ENCODE measurements at places on chromosomes 16 and 17.

- no peak for DNase-seq
These were observed 79.8 kb downstream of the CMIP start for GRCh38 chr16:81524382-81524781.

- DNase-seq, result no peak
These were observed 132.0 kb downstream of the MRTFB start for GRCh38 chr16:14203166-14203565.

DNA sequence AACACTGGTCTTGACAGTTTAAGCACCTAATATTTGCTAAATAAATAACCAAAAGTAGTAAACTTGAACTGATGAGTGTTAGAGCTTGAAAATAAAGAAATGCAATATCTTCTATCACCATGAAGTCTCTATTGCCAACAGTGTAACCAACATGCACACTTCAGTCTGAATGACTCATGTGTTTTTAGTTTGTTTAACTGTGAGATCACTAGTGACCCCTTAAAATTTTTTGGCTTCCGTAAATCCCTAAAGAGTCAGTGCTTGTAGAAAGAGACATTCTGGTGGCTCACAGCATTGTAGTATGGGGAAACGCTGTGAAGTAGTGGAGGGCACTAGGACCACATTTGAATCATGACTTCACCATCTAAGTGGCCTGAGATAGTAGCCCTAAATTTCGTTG is 341.1 kb downstream of the PMP22 start:
- DNase-seq, result no peak

- no peak for DNase-seq
These were observed 2.5 kb upstream of the CDH3 start for GRCh38 chr16:68642436-68643101.

DNA sequence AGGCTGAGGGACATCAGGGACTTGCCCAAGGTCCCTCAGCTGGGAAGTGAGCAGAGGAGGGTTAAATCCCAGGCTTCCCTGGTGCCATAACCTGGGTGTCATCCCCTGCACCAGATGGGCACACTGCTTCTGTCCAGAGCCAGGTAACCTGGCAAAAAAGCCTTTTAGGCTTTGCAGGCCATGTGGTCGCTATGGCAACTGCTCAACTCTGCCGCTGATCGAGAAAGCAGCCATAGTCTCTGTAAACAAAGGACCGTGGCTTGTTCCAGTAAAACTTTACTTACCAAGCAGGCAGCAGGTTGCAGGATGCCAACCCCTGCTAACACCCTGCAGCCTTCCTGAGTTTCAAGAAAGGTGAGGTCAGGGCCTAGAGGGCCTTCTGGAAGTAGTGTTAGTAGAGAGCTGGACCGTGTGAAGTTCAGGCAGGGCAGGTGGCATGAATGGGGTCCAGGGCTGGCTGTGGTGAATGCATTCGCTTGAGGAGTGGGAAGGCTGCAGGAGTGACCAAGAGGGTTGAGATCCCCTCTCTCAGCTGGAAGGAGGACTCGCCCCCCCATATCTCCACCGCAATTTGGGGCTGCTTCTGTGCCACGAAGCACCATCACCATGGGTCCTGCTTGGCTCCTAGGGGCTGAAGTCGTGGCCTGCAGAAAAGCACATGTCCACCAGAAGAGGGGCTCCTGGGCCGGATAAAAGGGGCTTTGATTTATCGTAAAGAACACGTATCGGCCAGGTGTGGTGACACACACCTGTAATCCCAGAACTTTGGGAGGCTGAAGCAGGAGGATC is 91.3 kb downstream of the SOCS1 start:
- DNase-seq, result no peak

- no peak for DNase-seq
These were observed 28.1 kb upstream of the SIAH1 start for GRCh38 chr16:48413272-48413671.

GRCh38 chr16:72050769-72051464 is 3.4 kb upstream of the HP start:
- DNase-seq, result no peak

DNA sequence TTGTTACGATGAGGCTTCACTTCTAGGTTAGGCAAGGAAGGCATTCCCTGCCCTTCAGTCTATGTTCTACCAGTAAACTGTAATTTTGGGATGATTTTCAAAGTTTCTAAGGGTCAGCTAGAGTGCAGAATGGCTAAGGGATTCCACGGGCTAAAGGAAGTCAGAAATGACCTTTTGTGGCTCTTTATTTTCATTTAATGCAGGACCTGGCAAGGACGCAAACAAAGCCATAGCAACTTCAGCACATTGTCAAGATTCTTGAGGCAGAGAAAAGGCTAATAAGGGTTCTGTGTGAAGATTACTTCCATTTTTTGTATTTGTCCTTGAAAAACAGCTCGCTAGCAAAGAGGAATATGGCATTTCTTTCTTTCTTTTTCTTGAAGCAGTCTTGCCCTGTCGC is 76.6 kb downstream of the STX8 start:
- DNase-seq, result no peak

- peak; percentile 15 for DNase-seq
These were observed 5.1 kb upstream of the NME4 start for GRCh38 chr16:391885-392335.

DNA sequence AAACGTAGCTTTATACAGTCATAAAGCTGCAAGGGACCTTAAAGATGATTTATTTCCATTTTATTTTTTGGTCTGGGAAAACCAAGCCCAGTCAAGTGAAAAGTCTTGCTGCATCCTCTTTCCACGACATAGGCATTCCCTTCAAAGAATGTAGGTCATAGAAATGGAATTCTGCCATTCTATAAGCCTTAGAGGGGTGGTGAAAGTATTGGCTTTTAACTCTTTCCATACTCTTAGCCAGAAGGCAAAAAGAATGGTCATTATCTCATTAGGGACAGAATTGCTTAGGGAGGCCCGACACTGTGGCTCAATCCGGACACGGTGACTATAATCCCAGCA is 7.9 kb upstream of the MSL1 start:
- no peak for DNase-seq

DNA sequence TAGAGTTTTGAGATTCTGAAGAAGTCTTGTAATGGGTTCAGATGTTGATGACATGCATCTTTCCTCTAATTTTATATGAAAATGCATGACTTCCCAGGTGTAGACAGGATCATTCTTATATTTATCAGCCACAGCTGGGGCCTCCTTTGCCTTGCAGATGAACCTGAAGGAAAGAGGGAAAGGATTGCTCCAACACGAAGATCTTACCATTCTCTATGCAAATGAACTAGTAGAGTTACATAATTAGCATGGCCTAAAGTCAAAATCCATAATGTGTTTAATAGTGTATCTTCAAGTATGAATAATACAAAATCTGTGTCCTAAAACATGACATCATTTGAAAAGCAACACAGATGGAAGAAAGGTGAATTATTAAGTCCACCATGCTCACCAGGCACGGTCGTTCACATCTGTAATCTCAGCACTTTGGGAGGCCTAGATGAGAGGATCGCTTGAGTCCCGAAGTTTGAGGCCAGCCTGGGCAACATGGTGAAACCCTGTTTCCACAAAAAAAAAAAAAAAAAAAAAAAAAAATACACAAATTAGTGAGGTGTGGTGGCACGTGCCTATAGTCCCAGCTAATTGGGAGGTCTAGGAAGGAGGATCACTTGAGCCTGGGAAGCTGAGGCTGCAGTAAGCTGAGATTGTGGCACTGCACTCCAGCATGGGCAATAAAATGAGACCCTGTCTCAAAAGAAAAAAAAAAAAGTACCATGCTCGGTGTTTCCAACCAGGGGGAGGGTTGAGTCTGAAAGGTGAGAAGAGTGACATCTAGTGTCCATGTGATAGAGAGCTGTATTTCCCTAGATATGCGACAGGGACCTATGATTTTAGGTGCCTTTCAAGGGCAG is 6.3 kb downstream of the VWA3A start:
- no peak for DNase-seq

GRCh38 chr16:67562526-67562917 is at the start of gene CTCF:
Gene CTCF, plus strand, starts transcription at chr16:67562526. Its CDS starts 48,307 bp downstream, at chr16:67610833.
- peak; percentile 87 for DNase-seq

DNA sequence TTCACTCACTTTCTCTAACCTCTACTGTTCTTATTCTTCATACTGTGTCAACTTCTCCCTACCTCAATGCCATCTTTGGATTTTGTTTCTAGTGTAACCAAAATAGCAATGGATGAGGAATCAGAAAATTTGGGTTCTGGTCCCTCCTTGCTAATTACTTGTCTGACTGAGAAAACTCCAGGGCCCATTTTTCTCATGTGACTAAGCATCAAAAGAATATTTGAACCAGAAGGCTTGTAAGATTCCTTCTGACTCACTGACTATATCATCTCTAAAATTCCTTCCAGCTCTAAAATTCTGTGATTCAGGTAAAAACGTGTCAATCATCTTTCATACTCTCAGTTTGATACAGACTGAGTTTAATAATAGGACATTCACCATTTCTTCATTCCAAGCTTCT is 57.9 kb downstream of the BRIP1 start:
- DNase-seq, result no peak

- no peak for DNase-seq
These were observed 21.6 kb upstream of the MED9 start for GRCh38 chr17:17455173-17455572.

DNA sequence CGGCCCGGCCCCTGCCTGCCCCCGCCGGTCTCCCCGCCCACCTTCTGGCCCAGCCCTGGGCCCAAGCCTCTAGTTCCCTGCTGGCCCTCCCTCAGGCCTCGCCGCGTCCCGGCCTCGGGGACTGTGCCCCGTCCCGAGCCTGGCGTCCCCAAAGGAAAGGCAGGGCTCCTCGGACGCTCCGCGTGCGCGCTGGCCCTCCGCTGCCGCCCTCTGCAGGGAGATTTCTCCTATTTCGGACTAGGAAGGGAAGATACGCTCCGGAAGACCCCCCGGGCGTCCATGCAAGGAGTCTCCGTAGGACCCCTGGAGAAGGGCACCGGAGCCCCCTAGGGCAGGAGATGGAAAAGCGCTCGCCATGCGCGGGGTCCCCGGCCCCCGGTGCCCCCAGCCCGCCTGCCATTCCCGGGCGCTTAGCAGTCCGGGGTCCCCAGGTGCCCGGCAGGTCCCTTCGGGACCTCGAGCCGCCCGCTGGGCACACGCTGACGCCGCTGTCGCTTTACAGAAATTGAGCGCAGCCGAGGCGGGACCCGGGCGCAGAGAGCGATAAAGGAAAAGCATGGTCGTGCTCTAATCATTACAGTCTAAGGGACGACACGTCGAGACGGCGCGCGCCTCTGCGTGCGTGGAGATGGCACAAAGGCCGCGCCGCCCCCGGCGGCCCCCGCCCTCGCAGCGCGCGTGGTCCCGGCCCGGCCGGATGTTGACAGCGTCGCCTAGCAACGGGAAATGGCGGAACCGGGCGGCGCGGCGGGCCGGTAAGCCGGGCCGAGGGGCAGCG is at the start of gene CCDC40:
Gene CCDC40 (plus strand): TSS at position 706 of the 778 bp plus-strand sequence. CDS start 21 bp downstream, at position 727.
- DNase-seq, result peak; percentile 49

GRCh38 chr16:80569440-80570105 is 28.8 kb downstream of the DYNLRB2 start:
- DNase-seq, result no peak

DNA sequence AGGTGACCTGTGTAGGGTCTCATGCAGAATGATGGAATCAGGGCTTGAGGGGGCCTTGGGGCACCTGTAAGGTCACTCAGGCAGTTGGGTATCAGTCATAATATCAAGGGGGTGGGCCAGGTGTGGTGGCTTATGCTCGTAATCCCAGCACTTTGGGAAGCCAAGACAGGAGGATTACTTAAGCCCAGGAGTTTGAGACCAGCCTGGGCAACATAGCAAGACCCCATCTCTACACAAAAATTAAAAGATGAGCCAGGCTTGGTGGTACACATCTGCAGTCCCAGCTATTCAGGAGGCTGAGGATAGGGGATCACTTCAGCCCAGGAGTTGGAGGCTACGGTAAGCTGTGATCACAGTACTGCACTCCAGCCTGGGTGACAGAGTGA is 7.5 kb downstream of the ERN2 start:
- no peak for DNase-seq

DNA sequence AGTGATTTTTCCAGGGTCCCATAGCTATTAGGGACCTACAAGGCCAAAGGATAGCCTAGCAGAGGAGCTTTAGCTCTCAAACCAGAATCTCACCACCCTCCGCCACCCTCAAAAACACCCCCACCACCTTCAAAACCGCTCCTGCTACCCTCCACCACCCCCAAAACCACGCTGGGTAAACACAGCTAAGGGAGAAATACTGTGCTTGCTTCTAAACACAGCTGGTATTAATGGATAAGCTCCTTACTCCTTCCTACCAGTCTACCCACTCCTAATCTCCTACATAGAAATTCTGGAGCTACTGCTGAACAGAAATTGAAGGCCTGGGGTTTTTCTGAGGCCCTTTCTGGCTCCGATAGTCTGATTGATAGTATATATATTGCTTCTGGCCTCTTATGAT is 2.2 kb upstream of the LPCAT2 start:
- no peak for DNase-seq

- DNase-seq, result no peak
These were observed 726.9 kb downstream of the CDH8 start for GRCh38 chr16:61309386-61309785.

GRCh38 chr17:55201308-55201932 is 63.3 kb upstream of the HLF start:
- no peak for DNase-seq

DNA sequence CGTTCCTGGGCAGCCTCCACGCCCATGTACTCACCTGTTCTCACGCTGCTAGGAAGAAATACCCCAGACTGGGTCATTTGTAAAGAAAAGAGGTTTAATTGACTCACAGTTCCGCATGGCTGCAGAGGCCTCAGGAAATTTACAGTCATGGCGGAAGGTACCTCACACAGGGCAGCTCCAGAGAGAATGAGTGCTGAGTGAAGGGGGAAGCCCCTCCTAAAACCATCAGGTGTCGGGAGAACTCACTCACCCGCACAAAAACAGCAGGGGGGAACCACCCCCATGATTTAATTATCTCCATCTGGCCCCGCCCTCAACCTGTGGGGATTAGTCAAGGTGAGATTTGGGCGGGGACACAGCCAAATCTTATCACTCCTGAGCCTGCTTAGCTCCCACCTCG is 18.2 kb downstream of the RAB40C start:
- no peak for DNase-seq

GRCh38 chr17:8867361-8867981 is at the start of gene PIK3R6:
Gene PIK3R6, minus strand, starts transcription at chr17:8867674. Its CDS starts 17,880 bp downstream, at chr17:8849794.
- no peak for DNase-seq

DNA sequence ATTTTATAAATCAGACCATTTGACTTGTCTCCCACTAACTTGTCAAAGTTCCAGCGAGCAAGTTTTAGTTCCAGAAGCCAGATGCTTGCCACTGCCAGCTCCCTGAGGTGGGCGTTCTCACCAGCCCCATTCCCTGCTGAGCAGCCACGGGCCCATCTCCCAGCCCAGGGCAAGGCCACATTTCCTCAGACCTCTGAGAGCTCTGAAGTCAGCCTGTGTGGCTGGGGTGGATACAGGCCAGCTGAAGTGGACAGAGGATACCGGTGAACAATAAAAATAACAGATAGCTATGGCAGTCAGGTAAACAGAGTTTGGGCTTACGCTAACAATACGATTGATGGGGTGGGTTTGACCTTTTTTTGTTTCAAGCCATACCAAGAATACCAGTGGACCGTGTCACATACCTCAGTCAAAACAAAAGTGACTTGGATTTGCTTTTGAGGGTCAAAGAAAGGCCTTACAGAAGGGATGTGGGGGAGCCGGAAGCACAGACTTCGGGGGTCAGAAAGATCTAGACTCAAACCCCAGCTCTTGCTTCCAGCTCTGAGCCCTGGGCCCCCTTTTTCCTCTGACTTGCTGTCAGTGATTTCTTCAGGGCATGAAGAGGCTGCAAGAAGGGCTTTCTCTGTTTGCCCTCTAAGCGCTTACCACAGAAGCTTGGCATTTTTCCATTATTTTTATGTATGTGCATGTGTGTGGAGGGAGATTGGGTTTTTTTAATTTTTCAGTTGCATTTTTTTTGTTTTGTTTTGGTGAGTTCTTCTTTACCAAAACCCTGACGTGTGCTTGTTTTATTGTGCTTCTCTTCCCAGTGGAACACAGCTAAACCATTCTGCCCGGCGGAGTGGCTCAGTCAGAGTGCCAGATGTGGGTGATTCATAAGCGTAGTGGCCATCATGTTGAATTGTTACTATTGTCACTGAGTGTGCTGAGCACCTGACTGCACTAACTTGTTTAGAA is 109.9 kb downstream of the GNAO1 start:
- no peak for DNase-seq
